ENCODE measurements at places on chromosomes 5 and 9.

GRCh38 chr9:133374612-133375115 is 1.2 kb downstream of the SURF4 start:
- no peak for DNase-seq

DNA sequence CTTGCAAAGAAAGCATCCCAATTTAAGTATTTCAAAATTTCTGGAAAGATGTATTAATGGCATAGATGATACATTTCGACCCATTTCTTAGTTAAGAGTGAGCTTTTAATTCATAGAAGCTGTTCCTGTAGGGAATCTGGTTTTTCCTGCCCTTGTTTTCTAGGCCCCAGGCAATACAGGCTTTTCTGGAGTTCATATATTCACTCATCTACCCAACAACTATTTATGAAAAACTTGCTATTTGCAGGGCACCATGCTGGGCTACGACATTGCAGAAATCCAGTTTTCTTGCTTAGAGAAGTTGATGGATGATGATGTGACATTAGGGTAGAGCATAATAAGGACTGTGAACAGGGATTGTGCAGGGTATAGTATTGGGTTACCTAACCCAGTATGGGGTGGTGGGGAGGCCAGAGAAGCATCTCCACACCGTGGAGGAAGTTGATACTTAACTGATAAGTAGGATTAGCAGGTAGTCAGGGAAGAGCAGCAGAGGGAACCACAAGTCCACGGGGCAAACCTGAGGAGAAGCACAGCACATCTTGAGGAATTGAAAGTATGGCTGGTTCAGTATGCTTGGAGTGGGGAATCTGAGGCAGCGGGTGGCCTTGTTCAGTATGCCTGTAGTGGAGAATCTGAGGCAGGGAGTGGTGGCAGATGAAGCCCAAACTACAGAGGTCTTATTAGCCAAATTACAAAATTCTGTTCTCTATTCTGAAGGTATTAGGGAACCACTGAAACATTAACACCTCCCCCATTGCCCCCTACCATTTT is 247.5 kb downstream of the ARRDC3 start:
- DNase-seq, result no peak

DNA sequence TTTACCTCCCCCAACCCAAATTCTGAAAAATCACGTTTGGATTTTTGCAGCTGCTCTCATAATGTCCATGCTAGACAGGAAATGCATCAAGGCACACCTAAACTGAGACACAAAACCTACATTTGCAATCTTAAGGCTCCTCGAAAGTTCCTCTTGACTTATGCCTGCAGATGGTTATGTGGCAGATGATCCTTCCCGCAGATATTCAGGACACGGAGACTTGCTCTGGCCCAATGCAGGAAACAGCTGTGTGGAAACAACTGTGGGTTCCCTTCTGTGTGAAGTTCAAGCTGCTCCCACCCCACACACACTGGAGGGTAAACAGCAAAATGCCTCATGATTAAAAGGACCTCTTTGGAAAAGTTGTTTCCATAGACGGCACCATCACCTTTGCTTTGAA is 253.8 kb downstream of the EBF1 start:
- DNase-seq, result no peak

- no peak for DNase-seq
These were observed 174.6 kb upstream of the IL12B start for GRCh38 chr5:159504857-159505304.

DNA sequence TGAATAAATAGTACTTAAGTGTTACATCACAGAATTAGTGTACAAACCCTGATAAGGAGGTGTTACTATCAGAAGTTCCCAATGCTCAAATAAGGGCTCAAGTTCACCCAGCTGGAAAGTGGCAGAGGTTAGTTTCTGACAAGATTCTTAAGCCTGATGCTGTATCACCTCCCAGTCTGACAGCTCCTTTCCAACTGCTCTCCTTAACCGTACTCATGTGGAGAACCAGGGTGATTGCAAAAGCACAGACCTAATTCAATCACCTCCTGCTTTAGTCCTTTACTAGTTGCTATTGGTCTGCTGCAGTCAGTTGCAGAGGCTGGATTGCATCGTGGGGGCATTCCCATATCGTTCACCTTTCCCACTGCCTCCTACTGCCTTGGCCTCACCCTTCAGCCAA is 100.4 kb upstream of the ZNF618 start:
- no peak for DNase-seq

- no peak for DNase-seq
These were observed 995 bp downstream of the IPPK start for GRCh38 chr9:92668746-92669526.
